Activated T-helper 2 cell treated with anti-CD3 and anti-CD28 coated beads, Interferon-gamma antibody, Interleukin-2, Interleukin-4, amounts not matched to agents 10 μg/mL and 5 μg/mL and 100 μg/mL, durations not matched to agents 14 hours and 24 hours and 36 hours (primary cell): ENCODE measurements at places on chromosomes 1 and 21.

DNA sequence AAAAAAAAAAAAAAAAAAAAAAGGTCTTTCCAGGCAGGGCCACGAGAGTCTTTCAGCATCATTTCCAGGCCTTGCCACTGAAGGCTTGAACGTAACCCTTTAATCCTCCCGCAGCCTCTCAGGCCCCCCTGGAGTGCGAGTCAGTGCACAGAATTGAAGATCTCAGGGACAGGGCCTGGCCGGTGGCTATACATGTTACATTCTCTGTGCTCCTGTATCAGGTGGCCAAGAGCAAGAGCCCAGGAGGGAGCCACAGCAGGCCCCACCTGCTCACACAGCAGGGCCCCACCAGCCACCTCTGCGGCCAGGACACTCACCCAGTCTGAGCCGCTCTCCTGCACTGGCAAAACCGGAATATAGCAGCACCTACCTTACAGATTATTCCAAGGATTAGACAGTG lies 34.1 kb upstream of the SLC25A33 start:
- no peak for DNase-seq

DNA sequence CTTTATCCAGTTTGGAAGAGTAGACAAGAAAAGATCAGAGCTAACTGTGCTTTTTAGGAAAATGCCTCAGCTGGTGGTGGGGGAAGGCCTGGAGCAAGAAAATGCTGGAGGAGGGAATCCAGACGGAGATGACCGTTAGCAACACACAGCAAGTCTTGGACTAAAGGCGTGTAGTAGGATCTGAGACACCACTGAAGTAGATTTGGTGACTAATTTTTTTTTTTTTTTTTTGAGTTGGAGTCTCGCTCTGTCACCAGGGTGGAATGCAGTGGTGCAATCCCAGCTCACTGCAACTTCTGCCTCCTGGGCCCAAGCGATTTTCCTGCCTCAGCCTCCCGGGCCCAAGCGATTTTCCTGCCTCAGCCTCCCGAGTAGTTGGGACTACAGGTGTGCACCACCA lies 41.2 kb downstream of the LPAR3 start:
- DNase-seq = no peak

DNA sequence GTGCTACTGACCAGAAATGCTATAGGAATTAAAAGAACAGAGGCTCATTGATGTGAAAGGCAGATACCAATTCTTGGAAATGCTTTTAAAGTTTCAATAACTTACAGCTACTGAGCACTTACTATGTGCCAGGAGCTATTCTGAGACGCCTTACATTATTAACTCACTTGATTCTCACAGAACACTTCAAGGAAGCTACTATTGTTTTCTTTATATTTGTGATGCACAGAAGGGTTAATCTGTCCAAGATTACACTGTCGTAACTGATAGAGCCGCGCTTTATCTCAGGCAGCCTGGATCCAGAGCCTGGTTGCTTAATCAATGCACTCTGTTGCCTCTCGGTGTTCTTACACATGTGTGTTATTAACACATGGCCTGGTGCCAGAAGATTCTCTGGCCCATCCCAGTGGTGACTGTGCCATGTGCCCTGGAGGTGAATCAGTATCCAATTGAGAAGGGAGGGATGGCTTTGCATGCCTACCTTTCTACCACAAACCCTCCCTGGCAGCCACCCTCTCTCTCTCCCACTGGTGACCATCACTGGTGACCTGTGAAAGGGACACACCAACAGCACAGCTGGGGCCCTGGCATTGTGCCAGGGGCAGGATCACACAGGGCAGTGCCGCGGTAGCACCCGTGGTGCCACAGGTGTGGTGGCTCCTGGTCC lies 8.8 kb downstream of the FMO1 start:
- no peak for DNase-seq

GRCh38 chr1:18934205-18935000 lies 22.1 kb downstream of the IFFO2 start:
- DNase-seq = no peak

DNA sequence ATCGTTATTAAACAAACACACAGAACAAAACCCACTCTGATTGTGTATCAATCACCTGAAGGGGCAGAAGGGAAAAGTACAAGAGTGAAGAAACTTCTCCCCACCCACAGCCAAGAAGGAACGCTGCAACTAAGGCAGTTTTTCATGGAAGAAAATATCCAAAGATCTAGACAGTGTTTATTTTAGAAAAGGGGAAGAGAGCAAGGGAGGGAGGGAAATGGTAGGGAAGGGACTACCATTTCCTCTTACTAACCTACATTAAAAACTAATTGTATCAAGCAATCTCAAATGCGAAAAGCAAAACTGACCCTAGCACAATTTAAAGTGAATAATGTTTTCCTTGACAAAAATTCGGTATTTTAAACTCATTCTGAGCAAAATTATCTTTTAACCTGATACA lies 3.5 kb downstream of the NRIP1 start:
- no peak for DNase-seq

DNA sequence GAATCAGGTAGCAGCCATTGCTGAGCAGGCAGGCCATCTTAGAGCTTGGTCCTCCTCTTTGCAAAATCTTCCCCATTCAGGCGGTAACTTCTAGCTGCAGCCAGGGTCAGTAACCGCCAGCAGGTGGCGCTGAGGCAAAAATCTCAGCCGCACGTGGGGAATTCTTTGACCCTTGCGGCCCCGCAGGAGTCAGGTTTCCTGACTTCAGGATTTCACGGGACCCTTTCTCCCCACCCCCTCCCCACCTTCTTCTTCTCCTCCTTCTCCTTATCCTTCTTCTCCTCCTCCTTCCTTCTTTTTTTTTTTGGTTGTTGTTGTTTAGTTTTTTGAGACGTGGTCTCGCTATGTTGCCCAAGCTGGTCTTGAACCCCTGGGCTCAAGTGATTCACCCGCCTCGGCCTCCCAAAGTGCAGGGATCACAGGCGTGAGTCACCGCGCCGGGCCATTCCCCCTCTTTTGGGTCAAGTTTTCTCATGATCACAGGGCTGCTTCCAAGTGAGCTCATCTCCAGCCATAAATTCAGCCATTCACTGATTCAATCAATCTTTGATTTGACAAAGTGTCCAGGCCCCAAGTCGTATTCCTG lies 33.4 kb upstream of the TENT5B start:
- DNase-seq = peak; percentile 48

DNA sequence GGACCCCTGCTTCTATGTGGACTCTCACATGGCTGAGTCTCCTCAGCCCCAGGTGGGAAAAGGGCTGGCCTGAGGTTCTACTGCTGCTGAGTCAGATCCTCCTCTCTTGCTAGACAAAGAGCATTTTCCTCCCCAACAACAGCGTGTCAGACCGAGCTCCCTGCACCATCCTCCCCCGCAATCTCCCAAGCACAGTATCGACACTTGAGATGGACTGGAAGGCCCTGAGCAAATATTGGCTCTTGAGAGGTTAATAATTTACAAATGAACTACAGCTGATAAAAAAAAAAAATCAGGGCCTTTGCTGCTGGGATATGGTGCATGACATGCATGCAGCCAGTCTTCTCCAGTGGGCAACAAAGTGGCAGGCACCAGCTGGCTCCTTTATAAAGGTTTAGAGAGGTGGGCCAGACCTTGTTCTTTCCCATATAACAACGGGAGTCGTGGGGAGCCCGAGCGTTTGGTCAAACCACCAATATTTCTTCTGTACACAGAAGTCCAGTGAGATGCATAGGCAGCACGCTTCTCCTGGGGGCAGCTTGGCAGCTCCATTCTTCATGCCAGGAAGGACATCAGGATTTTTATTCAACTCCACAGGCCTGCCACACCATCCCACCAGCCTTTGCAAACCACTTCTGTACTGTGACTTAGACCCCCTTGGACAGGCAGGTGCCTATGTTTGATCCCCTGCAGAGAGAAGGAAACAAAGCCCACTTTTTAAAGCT lies 55.4 kb upstream of the CAMK1G start:
- no peak for DNase-seq

- no peak for DNase-seq
These were observed 538.1 kb upstream of the ZRANB2 start for GRCh38 chr1:71618766-71619530.

- DNase-seq = no peak
These were observed 200.6 kb downstream of the PTBP2 start for GRCh38 chr1:96922181-96922580.

DNA sequence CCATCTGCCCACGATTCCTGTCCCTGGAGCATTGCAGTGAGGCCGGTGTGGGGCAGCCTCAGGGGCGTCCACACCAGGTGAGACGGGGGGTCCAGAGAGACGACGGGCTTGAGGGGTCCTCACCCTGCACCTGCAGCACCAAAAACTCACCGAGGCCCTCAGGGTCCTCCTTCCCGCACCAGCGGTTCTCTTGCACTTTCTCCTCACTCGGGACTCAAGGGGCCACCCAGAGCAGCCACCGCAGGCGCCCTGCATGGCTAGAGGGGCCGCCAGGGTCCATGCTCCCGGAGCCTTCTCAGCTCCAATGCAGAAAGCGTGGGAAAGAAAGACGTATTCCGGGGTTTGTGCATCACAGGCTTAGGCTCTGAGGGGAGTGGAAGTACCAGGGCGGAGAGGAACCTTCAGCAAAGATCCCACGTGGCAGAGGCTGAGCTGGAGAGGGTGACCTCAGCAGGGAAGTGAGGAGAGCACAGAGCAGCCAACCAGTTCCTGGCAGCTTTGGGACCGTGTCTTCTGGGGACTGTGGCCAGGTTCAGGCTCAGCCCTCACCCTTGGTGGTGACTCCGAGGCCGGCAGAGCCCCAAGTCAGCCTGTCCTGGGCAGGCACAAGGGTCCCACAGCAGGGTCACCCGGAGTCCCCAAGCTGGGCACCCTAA lies 19.5 kb upstream of the COL6A2 start:
- DNase-seq = peak; percentile 4
